ENCODE measurements at places on chromosomes 13 and 19.

- DNase-seq = no peak
Measured at GRCh38 chr13:46903748-46904147, 6.9 kb upstream of the HTR2A start.

GRCh38 chr13:74978591-74978990, 503.4 kb downstream of the TBC1D4 start:
- no peak for DNase-seq

GRCh38 chr19:18161636-18162002, 8.7 kb downstream of the PIK3R2 start:
- DNase-seq = no peak

DNA sequence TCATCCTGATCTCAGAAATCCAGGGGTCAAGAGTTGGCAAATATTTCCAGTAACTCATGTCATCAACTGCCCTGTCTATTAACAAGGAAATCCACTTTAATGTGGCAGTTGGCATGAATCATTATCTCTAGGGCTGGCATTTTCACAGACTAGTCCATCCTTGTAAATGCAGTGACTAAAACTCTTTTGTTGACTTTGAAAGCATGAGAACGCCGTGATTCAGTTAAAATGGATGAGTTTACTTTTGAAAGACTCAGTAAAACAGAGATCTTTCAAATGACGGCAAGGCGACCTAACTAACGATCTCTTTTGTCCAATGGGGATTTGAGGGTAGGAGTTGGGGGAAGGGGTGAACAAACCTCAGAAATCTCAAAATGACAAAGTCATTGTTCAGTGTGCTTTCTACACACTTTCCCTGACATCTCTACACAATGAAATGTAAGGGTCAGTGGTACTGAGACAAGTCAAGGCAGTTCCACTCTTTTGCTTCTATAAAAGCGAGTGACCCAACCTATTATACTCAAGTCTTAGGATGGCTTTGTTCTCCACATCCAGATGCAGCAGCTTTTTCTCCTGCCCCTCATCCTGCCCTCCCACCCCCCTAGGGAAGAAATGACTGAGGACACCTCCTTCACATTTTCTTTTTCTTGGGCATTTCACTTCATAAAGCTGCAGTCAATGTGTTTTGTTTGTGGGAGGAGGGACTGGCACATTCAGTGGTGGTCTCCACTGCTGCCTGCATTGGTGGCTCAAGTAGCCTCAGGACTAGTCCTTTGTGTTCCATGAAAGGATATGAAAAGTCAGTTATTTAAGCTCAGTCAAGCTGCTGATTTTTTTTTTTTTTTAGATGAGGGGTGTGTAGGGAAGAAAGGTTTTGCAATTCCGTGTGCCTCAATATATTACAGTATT, 200.5 kb downstream of the ABCC4 start:
- DNase-seq = no peak

GRCh38 chr13:98938801-98939200, 39.1 kb downstream of the DOCK9 start:
- no peak for DNase-seq

DNA sequence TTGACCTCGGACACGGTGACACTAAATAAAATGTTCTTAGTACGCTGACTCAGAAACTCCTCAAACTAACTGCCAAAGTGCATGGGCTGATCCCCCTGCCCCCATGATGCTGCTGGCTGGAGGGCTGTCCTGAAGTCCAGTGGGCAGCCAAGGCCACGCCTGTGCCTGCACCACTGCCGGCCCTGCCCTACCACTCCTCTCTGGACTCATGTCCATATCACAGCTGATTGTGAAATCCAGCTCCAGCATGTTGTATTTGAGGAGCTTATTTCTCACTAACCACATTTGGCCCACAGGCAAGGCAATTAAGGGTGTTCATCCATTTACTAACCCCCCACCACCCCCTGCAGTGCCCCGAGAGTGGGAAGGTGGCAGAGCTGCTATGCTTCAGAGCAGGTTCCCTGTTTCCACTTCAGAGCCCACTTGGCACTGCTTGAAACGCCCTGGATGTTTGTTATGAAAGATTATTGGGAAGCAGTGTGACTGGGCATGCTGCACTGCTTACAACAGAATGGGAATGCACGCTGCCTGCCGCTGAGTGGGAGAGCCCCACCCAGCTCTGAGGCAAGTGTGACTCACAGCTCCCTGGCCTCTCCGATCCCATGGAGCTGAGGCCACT, 114.0 kb downstream of the UQCRFS1 start:
- DNase-seq = peak; percentile 51

- DNase-seq = no peak
Measured at GRCh38 chr13:22001336-22001735, 330.5 kb downstream of the FGF9 start.

Data from omental fat pad (tissue), 4 donors.